ENCODE measurements at places on chromosomes 5 and 9.

GRCh38 chr5:177429248-177430040 is 3.0 kb downstream of the GRK6 start:
- peak; percentile 85 for DNase-seq

GRCh38 chr9:7489036-7489435 is 310.5 kb downstream of the DMAC1 start:
- DNase-seq: no peak

DNA sequence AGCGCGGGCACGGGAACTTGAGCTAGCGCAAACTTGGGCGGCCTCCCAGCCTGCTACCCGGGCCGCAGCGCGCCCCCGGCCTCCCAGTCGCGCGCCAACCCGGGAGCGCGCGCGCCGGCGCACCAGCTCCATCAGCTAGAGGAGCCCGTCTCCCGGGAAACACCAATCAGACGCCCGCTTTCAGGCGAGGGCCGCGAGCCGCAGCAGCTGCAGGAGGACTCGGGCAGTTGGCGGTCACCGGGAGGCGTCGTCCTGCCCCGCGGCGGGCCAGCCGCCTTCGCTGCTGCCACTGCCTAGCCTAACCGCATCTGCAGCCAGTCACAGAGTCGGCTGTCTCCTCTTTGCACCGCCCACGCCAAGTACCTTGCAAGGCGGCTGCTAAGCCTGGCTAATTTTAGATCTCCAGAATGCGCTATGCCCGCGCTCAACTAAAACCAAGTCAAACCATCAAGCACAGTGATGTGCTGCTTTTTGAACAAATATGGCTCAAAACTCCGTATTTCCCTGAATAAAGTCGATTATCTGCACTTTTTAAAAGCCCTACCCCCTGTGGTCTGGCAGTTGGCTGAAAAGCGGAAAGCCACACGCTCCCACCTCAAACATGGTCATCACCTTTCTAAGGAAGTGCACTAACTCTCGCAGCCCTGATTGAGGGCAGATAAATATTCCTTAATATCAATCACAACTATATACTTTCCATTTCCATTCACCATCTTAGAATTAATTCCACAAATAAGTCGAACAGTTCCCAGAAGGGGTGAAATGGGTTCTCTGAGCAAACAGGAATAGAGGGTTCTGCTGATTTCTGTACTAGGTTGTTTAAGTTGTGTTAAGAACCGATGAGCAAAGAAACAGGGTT is 221.8 kb downstream of the MEF2C start:
- no peak for DNase-seq

GRCh38 chr5:149627070-149627469 is 45.8 kb downstream of the ARHGEF37 start:
- DNase-seq: no peak

- DNase-seq: no peak
Observed at GRCh38 chr9:110170357-110171257, 37.4 kb downstream of the C9orf152 start.

GRCh38 chr5:100562821-100563220 is 27.6 kb downstream of the FAM174A start:
- DNase-seq: no peak

DNA sequence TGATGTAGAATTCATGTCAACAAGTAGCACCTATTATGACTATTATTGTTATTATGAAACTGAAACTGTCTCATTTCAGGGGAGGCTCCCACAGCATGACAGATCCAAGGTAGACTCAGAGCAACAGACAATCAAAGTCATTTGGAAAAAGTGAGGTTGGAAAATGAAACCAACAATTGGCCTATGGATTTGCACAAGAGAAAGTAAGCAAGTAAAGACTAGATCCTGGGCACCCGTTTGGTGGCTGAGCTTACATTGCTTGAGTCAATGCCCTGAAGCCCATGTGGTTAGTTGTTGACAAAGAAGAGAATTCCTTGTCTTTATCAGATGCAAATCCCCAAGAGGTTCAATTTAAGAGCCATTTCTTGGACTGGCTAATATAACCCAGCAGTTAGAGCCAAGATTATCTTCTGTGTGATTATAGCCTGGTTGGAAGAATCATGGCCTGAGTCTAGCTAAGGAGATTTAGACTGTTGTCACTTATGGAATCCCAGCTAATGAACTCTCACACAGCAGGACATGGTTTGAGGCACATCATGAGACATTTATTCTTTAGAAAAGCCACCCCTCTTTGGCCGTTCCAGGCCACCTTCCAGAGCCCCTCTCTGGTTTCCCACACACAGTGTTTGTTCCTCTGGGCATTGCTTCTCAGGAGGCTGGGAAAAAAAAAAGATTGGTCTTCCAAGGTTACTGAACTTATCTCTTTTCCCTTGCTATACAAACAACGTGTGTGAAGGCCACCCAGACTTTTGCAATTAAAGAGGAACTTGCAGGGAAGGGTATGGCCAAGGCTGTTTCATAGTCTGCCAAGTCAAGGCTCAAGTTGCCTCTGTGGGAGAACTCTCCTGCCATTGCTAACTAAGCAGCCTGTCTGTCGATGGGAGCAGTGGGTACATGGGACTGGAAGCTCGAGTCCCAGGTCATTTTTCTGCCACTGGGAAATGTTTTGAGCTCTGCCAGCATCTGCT is 399.5 kb downstream of the ENC1 start:
- DNase-seq: no peak

- DNase-seq: no peak
Observed at GRCh38 chr9:112620388-112620787, 97.5 kb downstream of the INIP start.

- DNase-seq: peak; percentile 89
Observed at GRCh38 chr9:134024828-134025605, at the start of gene BRD3OS. Gene BRD3OS (plus strand): TSS chr9:134025481. CDS start chr9:134026748, 1,267 bp downstream.

- DNase-seq: peak; percentile 66
Observed at GRCh38 chr9:94030318-94031179, 53.7 kb upstream of the PTPDC1 start.

- DNase-seq: no peak
Observed at GRCh38 chr9:107484117-107484723, 5.3 kb downstream of the KLF4 start.

DNA sequence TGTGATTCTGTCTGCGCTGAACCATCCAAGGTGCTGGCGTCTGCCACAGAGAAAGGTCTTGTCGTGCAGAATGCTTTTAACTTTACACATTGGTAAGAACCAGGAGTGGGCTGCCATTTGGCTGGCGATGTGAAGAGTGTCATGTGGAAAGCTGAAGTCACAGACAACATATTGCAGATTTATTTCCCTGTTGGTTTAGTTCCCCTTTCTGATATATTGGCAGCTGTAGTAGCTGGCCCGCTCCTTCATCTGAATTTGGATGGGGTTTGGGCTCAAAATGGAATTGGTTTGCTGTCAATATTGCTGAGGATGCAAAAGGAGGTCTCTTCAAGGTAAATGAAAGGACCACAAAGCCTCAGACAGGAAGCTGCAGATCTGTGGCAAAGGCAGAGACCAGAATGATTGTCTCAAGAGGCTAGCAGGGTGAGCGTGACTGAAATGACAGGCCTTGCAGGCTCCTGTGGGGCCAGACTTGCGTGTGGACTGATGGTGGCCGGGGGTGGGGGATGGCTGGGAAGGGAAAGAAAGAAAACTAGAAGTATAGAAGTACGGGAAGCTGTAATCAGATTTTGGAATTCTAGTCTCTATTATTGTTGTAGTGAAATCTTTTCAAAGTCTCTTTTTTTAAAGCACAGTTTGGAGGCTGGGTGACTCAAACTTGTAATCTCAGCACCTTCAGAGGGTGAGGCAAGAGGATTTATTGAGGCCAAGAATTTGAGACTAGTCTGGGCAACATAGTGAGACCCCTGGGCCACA is 25.1 kb upstream of the CD180 start:
- peak; percentile 21 for DNase-seq

DNA sequence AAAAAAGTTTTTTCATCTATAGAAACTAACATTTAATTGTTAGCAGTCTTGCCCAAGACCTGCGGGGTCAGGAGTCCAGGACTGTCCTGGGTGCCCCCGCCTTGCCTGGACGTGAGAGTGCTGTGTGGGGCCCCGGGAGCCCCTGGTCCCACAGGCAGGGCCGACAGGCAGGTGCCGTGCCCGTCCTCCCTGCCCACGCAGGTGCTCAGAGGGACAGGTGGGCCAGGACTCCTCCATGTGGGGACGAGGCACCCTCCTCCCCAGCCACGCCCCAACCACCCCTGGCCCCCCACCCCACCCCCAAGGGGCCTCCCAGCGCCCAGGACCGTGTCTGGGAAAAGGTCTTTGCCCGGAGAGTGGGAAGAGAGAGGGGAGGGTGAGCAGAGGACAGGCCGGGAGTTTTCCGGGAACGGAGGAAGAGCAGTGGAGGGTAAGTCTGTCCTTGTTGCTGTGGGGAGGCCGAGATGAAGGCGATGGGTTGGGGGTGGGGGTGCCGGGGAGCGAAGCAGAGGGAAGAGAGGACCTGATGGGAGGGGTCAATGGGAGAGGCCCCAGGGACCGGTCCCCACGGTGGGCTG is 2.7 kb upstream of the LCN12 start:
- DNase-seq: no peak

- DNase-seq: no peak
Observed at GRCh38 chr9:92747459-92748232, 17.0 kb downstream of the BICD2 start.

- no peak for DNase-seq
Observed at GRCh38 chr5:106454651-106455415, 1215.9 kb downstream of the EFNA5 start.

DNA sequence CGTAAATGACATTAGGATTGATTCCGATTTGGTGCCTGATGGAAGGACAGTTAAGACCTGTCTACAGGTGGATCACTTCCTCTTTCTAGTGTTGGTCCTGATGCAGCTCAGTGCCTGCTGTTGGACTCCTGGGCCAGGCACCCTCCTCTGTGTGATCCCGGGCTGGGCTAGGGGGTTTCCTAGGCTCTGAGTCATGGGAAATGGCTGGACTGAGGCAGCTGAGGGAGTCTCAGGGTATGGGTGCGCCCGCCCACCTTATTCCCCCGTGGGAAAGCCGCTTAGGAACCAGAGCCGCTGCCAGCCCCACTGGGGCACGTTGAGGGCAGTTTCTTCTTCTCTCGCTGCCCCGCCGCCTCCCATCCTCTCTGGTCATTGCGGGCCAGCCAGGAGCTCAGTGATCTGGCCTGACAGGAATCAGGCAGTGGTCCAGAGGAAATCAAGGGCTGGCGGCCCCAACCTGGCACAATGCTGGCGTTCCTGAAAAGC is 12.9 kb downstream of the TCF7 start:
- peak; percentile 69 for DNase-seq

DNA sequence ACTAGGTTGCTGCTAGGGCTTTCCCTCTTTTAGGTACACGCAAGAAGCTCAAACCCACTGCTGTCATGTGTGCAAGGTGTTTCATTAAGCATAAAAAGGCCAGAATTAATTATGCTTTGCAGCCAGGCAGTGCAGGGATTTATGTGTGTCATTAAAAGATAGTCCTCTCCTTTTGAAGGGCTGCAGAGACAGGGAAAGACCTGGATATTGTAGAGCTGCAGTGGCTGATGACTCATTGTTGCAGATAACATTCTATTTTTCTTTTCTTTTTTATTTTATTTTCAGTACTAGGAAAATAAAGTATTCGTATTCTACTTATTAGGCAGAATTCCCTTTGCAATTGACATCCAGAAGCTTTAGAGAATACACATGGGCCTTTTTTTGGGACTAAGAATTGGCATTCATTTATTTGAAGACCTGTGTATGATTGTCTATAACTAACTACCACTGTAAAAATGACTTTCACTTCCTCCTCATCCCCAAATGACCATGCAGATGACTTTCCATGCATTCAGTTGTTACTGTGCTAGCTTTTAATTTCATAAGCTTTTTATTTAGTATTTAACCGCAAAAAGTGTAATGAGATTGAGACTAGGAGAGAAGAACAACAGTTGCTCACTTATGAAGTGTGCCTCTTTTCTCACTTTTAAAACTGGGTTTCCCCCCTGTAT is 113.0 kb downstream of the PAM start:
- DNase-seq: no peak

DNA sequence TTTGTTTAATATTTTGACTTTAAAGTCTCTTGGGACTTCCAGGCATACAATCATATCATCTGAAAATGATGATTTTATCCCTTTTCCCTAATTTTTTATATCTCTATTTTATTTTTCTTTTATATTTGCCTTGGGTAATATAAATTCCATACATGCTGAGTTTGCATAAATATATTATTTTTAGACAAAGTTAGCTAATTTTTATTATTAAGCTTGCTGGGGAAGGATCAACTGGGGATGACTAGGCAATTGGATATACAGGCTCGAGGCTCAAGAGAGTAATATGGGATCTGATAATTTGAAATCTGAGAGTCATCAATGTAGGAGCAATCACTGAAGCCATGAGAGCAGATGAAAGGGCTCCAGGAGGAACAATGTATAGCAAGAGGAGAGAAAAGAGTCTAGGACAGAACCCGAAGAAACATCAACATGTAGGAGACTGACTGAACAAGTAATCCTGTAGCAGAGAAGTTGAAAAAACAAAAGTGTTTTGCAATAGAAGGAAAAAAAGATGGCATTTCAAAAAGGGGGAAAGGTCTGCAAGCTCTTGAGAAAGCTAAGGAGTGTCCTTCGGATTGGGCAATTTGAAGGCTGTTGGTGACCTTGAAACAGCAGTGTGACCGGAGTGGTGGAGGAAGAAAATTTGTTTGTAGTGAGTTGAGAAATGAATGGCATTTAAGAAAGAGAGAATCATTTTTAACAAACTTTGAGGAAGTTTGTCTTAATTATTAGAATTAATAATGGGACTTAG is 17.0 kb upstream of the RHOBTB3 start:
- DNase-seq: no peak

- DNase-seq: no peak
Observed at GRCh38 chr9:89359751-89360261, 41.5 kb downstream of the SECISBP2 start.

- no peak for DNase-seq
Observed at GRCh38 chr9:21542787-21543186, 60.7 kb upstream of the IFNE start.

DNA sequence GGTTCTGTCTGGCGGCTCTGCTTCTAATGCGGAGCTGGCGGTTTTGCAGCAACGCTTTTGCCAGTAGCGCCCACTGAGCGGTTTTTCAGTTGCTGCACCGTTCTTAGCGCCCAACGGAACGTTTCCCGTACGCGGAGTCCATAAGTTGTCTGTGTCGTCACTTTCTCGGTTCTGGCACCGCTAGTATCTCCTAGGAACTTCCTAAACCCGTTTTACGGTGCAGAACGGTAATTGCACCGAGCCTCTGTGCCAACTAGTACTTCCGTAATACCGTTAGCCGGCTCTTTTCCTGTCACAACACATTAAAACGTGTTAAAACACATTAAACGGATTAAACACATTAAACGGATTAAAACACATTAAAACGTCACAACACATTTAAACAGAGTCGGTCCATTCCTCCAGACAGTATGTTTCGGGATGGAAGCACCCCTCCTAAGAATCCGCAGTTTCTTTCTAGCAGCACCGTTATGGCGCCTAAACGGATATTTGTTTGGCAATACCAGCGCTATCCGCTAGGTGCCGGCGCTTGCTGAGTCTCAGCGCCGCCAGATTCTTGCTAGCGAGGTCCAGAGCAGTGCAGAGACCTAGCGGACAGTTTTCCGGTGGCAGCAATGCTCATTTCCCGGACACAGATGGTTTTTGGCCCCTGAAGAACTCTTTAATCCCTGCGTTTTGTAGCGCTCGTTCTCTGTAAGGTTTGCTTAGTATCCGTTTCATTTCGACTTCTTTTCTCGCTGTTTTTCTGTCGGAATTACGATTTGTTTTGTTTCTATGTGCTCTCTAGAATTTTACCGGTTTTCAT is 45.4 kb downstream of the ANXA2R start:
- DNase-seq: peak; percentile 67
